Stimulated activated CD4-positive, alpha-beta T cell treated with anti-CD3 and anti-CD28 coated beads, Interleukin-4, amount 100 ng/mL, for 48 hours (primary cell): ENCODE measurements at places on chromosomes 2 and 18.

DNA sequence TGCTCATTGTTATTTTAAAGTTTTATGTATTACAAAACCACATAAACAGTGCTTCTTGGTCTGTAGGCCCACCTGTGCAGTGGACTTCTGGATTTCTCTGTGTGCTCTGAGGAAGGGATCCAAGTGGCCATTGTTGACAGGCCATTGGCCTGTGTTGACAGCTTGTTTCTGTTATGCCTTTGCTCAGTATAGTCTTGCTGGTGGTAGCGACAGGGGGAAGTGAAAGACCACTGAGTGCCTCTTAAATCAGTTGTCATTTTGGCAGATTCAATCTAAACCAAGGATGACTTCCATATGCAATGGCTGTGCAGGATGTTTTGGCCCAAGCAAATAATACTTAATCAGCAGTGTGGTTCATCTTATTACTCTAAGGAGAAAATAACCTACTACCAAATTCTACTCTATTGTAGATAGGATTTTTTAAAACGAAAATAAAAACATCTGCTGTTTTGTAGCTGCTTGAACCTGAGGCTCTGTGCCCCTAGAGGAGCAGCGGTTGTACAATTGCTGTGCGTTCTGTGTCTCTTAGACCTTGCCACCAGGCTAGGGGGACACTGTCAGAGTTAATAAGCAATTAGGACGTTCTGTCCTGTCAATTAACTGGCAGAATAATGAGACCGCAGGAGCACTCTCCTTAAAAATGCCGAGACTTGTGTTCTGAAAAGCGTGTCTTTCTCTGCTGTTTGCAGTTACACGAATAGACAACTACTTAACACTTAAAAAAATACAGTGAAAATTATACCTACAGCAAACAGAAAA, 108.2 kb downstream of the RHBDD1 start:
- DNase-seq, result no peak

GRCh38 chr2:174984561-174984960, 20.6 kb downstream of the CHN1 start:
- no peak for DNase-seq

- peak; percentile 34 for DNase-seq
Observed at GRCh38 chr2:216606551-216607276, 26.5 kb upstream of the IGFBP2 start.

DNA sequence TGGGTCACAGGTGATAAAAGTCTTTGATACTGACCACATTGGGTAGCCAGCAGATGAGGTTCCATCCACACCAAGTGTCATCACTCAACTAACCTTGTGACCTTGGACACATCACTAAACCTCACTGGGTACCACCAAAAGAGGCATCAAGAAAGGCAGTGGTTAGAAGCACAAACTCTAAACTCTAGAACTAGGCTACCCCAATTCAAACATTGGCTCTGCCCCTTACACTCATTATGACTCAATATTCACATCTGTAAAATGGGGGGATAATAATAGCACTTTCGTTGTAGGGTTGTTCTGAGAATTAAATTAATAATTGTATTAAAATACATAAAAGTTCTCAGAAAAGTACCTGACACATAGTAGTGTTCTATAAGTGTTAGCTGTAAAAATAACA, 15.8 kb upstream of the SMAD7 start:
- no peak for DNase-seq

- no peak for DNase-seq
Observed at GRCh38 chr2:27152796-27153464, 4.1 kb downstream of the TCF23 start.

- DNase-seq, result no peak
Observed at GRCh38 chr2:127216095-127216494, 4.0 kb downstream of the CYP27C1 start.

- no peak for DNase-seq
Observed at GRCh38 chr2:233373316-233373715, 19.0 kb downstream of the DGKD start.

DNA sequence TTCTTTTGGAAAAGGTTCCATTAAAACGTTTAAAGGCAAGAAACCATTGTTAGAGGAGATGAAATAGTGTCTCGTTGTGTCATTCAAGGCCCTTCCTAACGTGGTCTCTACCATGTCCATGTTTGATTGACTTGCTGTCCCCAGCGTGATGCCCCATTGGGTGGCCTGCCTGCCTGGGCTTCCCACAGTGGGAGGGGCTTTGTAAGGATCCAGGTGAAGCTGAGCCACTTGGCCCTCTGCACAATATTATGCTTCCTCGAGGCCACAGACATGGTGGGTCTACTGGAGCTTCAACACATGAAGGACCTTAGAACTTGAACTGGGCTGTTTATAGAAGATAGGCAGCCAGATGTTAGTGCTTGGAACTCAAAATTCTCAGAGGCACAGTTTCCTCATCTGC, 235.3 kb downstream of the FHOD3 start:
- DNase-seq, result no peak

GRCh38 chr2:6454286-6454990, 411.3 kb downstream of the CMPK2 start:
- DNase-seq, result no peak

GRCh38 chr2:199830531-199830930, 20.5 kb downstream of the FTCDNL1 start:
- no peak for DNase-seq

- no peak for DNase-seq
Observed at GRCh38 chr2:128642821-128643220, 324.2 kb upstream of the HS6ST1 start.

DNA sequence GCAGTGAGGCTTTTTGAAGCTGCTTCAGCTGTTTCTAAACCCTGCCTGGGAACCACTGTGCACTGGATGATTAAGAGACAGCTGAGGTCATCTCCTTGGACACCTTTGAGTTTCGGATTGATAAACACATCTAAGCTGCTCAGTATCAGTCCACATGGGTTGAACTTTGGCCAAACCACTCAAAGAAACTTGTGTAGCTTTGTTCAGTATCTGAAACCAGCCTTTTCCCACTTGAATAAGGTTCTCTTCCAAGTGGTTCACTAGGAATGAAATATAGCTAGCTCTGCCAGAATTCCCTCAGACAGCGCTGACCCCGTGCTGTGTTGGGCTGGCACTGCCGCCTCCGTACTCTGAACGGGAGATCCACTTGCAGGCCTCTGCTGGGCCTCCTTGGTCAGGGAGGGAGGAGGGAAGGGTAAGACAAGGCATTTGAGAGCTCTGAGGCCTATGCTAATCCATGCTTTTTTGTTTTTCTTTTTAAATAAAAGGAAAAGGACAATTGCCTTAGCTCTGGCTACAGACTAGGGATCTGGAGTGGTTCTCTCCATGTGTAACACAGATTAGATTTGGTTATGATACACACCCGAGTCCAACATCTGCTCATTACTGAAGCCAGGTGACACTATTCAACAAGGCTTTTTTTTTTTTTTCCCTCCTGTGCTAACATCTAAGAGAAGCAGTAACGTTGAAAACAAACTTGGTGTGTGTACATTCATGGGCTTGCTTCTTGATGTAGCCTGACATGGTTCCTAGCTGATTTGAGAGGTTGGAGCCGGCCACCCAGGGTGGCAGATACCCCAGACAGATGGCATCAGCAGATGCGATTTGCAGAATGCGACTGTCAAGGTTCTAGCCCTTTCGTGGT, 67.7 kb downstream of the NCK2 start:
- no peak for DNase-seq

DNA sequence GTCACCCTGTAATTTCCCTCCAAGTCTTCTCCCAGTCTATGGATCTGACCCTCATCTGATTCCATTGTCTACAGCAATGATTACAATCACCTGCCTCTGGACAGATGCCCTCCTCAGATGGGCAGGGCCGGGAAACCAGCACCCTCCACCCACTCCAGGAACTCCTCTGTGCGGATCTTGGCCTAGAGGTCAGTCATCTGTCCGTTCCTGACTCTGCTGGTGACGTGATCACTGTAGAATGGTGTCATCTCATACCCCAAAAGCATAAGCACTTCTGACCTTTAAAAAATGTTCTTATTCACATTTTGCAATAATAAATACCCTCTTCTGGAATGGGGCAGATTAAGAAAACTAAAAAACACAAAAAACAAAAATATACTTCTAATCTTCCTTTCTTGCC, 29.5 kb upstream of the BZW1 start:
- DNase-seq, result no peak

GRCh38 chr2:140667203-140667602, 1463.6 kb downstream of the LRP1B start:
- DNase-seq, result no peak

- no peak for DNase-seq
Observed at GRCh38 chr18:42891705-42892104, 223.8 kb downstream of the RIT2 start.

GRCh38 chr2:2331881-2332280, 806 bp upstream of the MYT1L start:
- DNase-seq, result no peak

GRCh38 chr2:26522751-26523171, 44.8 kb upstream of the OTOF start:
- DNase-seq, result no peak

- no peak for DNase-seq
Observed at GRCh38 chr2:181575650-181576025, 81.3 kb downstream of the CERKL start.

DNA sequence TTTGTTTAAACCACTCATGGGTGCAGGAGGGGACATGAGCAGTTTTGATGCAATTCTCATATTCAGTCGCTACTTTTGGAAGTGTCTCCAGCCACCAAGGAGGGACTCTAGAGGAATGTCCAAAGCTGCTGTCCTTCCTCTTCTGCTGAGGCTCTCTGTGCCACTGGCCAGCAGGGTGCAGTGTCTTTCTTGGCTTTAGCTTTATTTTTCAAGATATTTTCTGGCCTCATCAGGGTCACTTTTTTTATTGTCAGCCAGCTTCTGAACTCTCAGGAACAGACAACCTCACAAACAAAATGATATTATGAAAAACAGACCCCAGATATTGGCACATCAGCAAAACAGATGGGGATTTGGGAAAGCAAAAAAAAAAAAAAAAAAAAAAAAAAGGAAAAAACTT, 289.3 kb upstream of the ZSWIM2 start:
- no peak for DNase-seq

GRCh38 chr2:40435426-40436092, 16.3 kb downstream of the SLC8A1 start:
- DNase-seq, result no peak

DNA sequence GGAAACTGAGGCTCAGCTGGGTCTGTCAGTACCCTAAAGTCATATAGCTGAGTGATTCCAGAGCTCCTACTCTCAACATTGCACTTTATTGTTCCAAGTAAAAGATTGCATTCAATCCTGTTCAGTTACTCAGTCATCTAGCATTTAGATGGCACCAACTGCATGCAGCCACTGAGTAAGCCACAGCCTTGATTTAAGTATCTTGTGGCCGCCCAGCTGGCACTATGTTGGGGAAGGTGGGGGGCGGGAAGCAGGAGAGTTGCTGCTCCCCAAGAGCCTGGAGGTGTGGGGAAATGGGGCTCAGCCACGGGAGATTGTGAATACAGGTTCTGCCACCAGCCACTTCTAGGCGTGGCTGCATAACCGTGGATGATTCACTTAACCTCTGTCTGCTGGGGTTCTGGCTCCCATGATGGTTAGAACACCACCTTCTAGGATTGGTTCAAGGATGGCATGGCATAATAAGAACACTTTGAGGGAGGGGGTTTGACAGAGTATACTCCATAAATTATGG, 17.1 kb downstream of the ZFP36L2 start:
- no peak for DNase-seq

GRCh38 chr2:44753552-44754285, 187.8 kb upstream of the SIX3 start:
- no peak for DNase-seq

GRCh38 chr2:72919414-72920317, 2.3 kb downstream of the EMX1 start:
- DNase-seq, result no peak

GRCh38 chr2:118846953-118847761, at the start of gene EN1:
Gene EN1, minus strand, starts transcription at chr2:118847648. Its CDS starts 481 bp downstream, at chr2:118847167.
- DNase-seq, result no peak

GRCh38 chr2:236550290-236550689, 19.3 kb upstream of the ACKR3 start:
- DNase-seq, result no peak

GRCh38 chr2:20615466-20616241, 35.2 kb downstream of the HS1BP3 start:
- DNase-seq, result no peak

GRCh38 chr2:70596739-70597138, 43.1 kb upstream of the TGFA start:
- no peak for DNase-seq

GRCh38 chr2:99784946-99785345, 295.1 kb upstream of the REV1 start:
- no peak for DNase-seq

DNA sequence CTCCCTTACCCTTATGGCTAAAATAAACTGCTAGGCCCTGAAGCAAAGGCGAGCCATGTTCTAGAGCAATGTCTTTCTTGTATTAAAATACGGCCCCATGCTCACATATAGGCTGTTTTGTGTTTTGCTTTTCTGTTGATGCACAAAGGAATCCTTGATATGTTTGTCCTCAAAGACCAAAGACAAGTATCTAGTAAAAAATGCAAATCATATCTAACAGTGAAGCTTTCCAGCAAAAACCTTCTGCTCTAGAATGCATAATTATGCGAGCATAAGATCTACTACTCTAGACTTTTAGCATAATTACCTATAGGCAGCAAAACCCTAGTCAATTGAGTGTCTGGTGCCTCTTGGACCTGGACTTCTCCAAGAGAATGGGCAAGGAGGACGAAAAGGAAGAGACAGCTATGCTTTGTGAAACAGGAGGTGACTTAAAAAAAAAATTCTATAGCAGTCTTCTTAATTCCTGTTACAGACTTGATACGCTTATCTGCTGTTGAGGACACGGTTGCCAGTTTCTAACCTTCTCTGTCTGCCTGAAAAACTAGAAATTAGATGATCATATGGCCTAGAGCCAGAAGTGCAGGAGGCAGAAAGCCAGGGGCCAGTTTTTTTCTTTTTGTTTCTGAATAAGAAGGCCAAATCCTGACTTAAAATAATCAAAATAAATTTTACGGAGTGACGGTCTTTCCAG, 1.5 kb upstream of the AMMECR1L start:
- DNase-seq, result no peak

GRCh38 chr2:152729844-152730243, 11.4 kb downstream of the ARL6IP6 start:
- DNase-seq, result no peak

DNA sequence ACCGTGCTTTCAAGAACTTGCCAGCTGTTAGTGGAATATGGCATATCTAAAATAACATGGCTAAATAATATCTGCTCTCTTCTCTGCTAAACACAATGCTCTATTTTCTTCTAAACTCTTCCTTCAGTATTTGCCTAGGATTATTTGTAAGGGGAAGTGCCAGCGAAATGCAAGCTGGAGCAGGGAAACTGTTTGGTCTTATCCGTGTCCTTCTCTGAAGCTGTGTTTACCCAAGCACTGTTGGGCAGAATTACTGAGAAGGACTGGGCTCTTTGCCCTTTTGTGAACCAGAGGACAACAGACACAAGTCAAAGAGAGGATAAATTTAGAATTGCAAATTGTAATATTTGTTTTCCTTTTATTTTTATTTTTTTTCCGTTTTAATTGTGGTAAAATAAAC, 23.6 kb downstream of the CPO start:
- DNase-seq, result no peak
